Lung (tissue), 17 donors: ENCODE measurements at places on chromosomes 1 and 21.

DNA sequence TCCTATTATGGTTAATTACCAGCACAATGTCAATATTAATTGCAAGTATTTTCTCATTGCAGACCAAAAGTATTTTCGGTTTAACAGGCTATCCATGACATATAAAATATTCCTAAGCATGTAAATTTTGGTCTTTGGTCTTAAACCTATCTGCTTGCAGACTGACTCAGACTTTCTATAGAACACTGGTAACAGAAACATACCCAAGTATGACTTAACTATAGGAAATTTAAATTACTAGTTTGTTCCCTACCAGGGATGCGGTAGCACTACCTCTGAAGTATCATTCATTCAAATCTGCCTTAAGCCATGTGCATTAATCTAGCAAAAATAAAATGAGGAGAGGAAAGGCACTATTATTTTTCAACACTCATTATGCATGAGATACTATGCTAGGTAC is 2.9 kb downstream of the TAF1A start:
- DNase-seq = no peak

GRCh38 chr1:232873412-232873811 is 68.2 kb downstream of the MAP10 start:
- no peak for DNase-seq

DNA sequence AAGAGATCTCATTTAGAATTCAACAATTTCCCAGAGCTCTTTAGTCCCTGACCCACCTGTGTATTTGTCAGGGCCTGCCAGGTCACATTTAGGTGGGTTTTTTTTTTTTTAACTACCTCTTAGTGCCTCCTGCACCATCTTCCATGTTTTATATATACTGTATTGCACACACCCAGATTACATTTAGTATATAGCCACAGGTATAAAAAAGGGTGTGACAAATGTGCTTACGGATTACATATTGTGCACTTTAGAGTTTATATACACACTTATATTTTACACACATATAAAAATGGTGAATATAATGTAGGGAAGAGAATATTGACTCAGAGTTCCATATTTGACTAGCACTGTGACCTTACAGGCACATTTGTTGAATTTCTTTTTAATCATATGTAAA is 17.4 kb upstream of the LRIG2 start:
- no peak for DNase-seq

DNA sequence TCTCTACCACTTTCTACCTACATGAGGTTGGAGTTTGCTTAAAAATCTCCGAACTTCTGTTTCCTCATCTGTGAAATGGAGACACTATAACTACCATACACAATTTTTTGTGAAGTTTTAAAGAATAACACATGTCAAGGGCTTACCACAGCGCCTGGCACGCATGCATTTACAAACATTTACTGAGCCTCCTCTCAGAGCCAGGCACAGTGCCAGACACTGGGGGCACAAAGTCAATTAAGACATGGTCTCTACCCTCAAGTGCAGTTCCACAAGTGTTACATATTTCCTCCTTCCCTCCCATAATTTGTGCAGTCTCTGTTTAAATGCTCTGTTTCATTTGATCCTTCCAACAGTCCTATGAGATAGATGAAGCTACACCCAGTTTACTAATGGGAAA is 356.4 kb upstream of the ESRRG start:
- peak; percentile 34 for DNase-seq

- DNase-seq = peak; percentile 87
Observed at GRCh38 chr1:158087320-158087927, 93.3 kb upstream of the CD1D start.

- DNase-seq = no peak
Observed at GRCh38 chr1:201903135-201903534, 14.4 kb downstream of the SHISA4 start.

- peak; percentile 86 for DNase-seq
Observed at GRCh38 chr1:26744075-26744959, 43.4 kb upstream of the PIGV start.

GRCh38 chr1:10295481-10296085 is 85.2 kb downstream of the KIF1B start:
- no peak for DNase-seq

DNA sequence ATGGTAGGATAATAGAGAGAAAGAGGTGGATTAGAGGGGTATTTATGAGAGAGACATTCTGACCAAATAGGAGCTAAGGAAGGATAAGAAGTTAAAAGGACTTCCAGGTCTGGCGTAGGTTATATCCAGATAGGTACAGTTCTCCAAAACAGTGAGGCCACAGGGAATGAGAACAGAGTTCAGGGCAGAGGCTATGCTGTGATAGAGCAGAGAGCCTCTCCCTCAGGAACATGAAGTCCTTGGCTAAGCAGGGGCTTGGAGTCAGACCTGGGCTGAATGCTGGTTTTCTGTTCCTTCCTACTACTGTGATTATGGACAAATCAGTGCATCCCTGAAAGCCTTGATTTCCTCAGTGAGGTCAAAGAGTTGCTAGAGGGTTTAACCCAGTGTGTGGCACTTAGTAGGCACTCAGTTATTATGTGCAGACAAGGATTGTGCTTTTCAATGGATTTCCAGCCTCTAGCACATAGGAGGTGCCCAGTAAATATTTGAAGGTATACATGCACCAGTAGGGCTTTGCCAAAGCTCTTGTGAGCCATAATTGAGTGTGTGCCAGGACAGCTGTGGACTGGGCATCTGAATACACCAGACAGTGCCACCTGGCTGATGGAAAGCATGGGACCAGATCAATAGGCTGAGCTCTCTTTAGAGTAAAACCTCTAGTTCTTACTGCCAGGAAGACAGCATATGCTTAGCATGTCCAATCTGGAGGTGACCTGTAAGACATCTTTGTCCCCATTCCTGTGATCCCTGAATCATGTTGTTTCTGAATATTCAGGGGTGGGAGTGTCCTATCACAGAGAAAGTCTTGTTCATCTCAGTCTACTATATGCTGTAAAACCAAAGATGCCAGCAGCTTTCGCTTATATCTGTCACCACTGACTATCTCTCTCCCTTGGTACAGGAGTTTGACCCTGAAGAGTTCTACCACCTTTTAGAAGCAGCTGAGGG is 111.1 kb downstream of the PIK3R3 start:
- no peak for DNase-seq

DNA sequence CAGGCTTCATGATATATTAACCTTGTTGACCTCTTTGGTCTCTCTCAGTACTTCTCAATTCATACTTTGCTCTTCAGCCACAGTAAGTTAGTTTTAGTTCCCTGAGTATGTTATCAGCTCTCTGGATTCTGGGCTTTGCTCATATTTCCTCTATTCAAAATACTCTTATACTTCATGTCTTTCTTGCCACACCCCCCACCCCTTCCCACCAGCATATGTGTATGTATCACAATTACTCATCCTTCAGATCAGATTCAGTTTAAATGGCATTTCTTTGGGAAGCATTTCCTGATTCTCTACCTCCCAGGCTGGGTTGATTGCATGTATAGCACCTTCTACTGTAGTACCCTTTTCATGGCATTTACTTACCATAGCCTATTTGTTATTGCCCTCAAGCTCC is 28.3 kb downstream of the SLC30A7 start:
- no peak for DNase-seq

GRCh38 chr1:183580281-183580682 is 10.0 kb downstream of the NCF2 start:
- DNase-seq = peak; percentile 45

- no peak for DNase-seq
Observed at GRCh38 chr1:67839826-67840225, 6.6 kb upstream of the GNG12 start.

DNA sequence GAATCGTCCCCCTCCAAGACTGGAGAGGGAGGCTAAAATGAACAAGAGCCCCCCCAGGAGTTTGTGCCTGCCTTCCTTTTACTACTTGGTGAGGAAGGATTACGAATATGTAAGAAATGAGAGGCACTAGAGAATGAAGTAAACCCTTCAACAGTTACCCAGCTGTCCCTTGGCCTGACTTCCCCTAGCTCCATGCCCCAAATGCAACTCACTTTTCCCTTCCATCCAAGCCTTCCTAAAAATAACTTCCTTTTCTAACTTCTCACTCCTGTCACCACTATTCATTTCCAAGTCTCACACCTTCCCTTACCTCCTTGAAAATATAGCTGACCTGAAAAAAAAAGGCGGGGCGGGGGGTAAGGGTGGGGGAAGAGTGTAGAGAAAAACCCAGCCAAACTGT is 96.6 kb upstream of the HNRNPU start:
- DNase-seq = peak; percentile 29

- peak; percentile 50 for DNase-seq
Observed at GRCh38 chr1:99481391-99481996, 164.4 kb upstream of the PALMD start.

- DNase-seq = no peak
Observed at GRCh38 chr1:203052601-203053000, 26.3 kb downstream of the PPFIA4 start.

- DNase-seq = peak; percentile 29
Observed at GRCh38 chr1:154206196-154206595, at the start of gene CFAP141. Gene CFAP141, minus strand, starts transcription at chr1:154206333. Its CDS starts 26 bp downstream, at chr1:154206307.

DNA sequence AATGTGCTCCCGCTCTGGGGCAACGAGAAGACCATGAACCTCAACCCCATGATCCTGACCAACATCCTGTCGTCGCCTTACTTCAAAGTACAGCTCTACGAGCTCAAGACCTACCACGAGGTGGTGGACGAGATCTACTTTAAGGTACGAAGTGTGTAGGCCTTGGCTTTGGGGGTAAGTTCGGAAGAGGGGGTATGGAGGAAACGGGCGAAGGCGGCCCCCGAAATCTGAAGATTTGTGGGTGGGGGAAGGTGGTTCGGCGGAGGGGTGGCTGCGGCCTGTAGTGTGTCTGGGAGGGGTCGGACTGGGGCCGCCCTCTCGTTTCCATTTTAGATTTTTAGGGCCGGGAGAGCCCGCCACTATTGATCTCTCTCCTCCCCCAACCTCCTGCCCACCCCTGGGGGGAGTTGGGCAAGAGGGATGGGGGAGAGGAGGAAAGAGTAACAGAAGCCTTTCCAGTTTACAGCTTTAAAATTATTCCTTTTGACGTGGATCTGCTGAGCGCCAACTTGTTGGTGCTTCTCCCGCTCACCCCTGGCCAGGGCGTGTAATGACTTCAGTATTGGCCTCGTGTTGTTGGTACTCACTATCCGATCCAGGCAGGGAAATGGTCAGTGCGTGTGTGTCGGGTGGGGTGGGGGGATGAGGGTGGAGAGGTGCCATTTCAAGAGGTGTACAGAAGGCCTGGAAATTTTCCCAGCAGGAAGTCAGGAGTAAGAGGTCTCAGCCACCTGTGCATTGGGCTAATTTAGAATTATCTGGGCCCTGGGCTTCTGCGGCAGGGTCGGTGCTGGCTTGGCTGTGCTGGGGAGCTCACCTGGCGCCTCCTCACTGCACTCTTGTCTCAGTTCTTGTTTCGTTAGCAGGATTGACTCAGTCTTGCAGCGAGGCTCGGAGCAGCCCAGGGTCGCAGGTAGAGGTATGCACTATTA is 880 bp downstream of the PRPF38B start:
- peak; percentile 78 for DNase-seq

GRCh38 chr21:40719615-40720014 is 127.3 kb downstream of the DSCAM start:
- DNase-seq = no peak

DNA sequence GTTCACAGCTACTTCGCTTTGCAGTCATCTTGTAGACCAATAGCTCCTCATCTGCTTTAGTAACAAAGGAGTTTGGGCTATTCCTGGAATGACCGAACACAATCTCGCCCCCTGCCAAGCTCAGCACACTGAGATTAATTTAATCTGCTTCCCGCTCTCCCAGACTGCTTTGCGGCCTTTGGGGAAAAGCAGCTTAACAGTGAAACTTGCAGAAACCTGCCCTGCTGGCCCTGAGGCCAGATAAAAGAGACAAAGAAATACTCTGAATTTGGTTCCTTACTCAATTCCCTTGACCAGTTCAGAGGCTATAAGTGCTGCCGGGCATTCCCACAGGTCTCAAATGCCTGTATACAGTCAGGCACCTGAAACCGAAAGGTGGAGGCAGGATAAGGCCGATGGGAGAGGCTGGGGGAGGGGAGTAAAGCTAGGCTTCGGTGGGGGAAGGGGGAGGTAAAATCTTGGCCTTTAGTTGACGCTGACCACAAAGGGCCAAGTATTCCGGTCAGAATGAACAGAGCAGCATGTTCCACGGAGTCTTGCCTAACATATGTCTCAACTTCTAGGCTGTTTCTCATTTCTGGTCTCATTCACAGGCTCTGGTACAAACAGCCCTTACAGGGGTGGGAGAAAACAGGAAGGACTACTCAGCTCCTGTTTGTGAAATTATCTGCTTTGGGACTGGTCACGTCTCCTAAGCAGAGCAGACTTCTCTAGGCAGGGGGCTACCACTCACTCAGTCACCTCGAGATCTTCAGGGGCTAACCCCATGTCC is 17.7 kb upstream of the A3GALT2 start:
- peak; percentile 65 for DNase-seq

DNA sequence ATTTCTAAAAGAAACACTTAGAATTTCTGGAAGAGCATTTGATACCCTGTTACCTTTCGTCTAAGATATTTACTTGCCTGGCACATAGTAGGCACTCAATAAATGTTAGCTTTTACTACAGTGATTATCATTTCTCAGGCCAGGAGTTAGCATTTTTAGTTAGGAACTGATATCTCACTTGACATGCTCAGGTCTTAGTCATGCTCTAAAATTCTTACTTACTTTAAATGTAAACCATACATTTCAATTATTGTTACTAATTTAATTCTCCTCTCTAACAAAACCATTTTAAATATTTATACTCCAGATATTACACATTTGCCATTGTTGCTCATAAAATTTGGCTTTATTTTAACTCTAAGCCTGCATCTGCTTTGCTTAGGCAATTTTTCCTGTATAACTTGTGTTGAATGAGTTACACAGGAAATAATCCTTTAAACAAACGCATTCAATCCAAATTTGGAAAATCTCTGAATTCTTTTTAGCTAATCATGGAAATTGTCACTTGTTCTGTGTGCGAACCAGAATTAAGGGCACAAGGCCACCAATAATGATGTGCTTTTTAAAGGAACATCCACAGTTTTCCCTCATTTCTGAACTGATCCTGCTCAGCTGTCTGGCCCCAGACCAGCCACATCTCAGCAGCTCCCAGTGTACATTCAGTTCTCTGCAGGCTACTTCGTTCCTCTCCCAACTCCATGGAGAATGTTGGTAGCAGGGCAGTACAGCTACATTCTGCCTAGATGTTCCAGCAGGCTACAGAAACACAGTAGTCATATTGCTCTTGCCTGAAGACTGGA is 15.6 kb downstream of the NIBAN1 start:
- peak; percentile 39 for DNase-seq

DNA sequence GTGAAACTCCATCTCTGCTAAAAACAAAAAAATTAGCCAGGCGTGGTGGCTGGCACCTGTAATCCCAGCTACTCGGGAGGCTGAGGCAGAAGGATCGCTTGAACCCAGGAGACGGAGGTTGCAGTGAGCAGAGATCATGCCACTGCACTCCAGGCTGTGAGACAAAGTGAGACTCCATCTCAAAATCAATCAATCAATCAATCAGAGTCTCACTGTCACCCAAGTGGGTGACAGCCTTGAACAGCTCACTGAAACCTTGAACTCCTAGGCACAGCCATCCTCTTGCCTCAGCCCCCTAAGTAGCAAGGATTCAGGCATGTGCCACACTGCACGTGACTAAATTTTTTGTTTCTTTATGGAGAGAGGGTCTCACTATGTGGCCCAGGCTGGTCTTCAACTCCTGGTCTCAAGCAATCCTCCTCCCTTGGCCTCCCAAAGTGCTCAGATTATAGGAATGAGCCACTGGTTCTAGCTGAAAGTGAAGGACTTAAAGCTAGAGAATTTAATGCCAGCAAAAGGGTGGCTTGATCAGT is 44.4 kb downstream of the GNB1 start:
- DNase-seq = no peak

- DNase-seq = no peak
Observed at GRCh38 chr1:40969445-40969844, 10.1 kb upstream of the CTPS1 start.

- no peak for DNase-seq
Observed at GRCh38 chr1:112188611-112189010, 199.1 kb upstream of the KCND3 start.
